ENCODE measurements at places on chromosomes 1 and 21. TPM values are rescaled to one million over a fixed set of nuclear protein-coding genes. Genes with fewer than 3 reads are reported as not detected.

IL19 gene
- not detected for total RNA-seq

NKAIN1 gene
- total RNA-seq: 0.82 TPM

FAM167B gene
- total RNA-seq: 0.84 TPM

KRTAP19-2 gene
- not detected for total RNA-seq

CYP4Z1 gene
- not detected for total RNA-seq

CFHR2 gene
- total RNA-seq: not detected

RCAN3 gene
- total RNA-seq: 9.8 TPM

KIF2C gene
- 40.5 TPM for total RNA-seq

PRAMEF15 gene
- total RNA-seq: not detected

GBP7 gene
- total RNA-seq: not detected

S100A10 gene
- total RNA-seq: 2,312 TPM

PWP2 gene
- 1.7 TPM for total RNA-seq

PLA2G2C gene
- total RNA-seq: not detected

ESPN gene
- not detected for total RNA-seq

AGL gene
- 4.2 TPM for total RNA-seq

CFAP74 gene
- not detected for total RNA-seq

CD247 gene
- total RNA-seq: 0.15 TPM

OLFML2B gene
- total RNA-seq: 0.40 TPM

ERICH3 gene
- total RNA-seq: not detected

MARCKSL1 gene
- total RNA-seq: 70.0 TPM

FNDC10 gene
- 7.4 TPM for total RNA-seq

GPR153 gene
- 1.2 TPM for total RNA-seq

NCAM2 gene
- total RNA-seq: not detected

AIRE gene
- total RNA-seq: not detected

E2F2 gene
- 3.4 TPM for total RNA-seq

OR14I1 gene
- total RNA-seq: not detected

CLCNKA gene
- 0.24 TPM for total RNA-seq
